ENCODE measurements at places on chromosomes 7 and 10. TPM values are rescaled to one million over a fixed set of nuclear protein-coding genes. Genes with fewer than 3 reads are reported as not detected.

The CAV1 gene
- total RNA-seq, result 3.4 TPM

The TAS2R4 gene
- total RNA-seq, result 3.5 TPM

The ITPRIP gene
- 23.3 TPM for total RNA-seq

The OR2A5 gene
- not detected for total RNA-seq

The UCN3 gene
- not detected for total RNA-seq

GRCh38 chr7:41762641-41763040, 59.8 kb upstream of the INHBA start:
- no peak overlapping the region for H3K4me3 ChIP-seq
- H3K27ac ChIP-seq, result no peak overlapping the region
- H3K4me1 ChIP-seq, result peaks cover 3% of the 10 kb centered on the region
- H3K27me3 ChIP-seq, result no peaks in the 10 kb centered on the region
- no peak for DNase-seq

GRCh38 chr10:103696411-103697145, 158.8 kb downstream of the SH3PXD2A start:
- H3K27me3 ChIP-seq, result peaks cover 18% of the 10 kb centered on the region
- H3K4me3 ChIP-seq, result no peak overlapping the region
- DNase-seq, result no peak

GRCh38 chr7:143387156-143387975, 6.2 kb downstream of the ZYX start:
- peak overlapping the region; percentile 14 for H3K27ac ChIP-seq
- peaks cover 13% of the 10 kb centered on the region for H3K4me1 ChIP-seq

DNA sequence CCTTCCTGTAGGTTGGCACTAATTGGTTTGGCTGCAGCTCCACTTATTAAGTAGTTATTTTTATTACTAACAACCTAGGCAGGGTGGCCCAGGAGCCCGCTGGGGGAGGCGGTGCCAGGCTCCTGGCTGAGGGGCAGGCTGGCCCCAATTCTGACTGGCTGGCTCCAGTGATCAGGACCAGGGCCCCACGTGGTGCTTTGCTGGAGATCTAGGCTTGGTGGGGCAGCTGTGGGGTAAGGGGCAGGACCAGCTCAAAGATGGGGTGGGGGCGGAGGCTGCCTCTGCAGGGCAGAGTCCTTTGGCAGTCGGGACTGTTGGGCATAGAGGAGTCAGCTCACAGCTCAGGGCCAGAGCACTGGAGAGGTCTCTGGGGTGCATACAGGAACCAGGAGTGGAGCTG, 2.4 kb downstream of the ASL start:
- no peak overlapping the region for H3K27ac ChIP-seq
- H3K36me3 ChIP-seq, result peaks cover 2% of the 10 kb centered on the region
- peaks cover 1% of the 10 kb centered on the region for H3K27me3 ChIP-seq
- H3K4me1 ChIP-seq, result peaks cover 5% of the 10 kb centered on the region
- no peak for DNase-seq

GRCh38 chr7:80517282-80517747, 5.5 kb upstream of the GNAT3 start:
- H3K4me3 ChIP-seq, result no peak overlapping the region
- H3K36me3 ChIP-seq, result no peaks in the 10 kb centered on the region
- peak overlapping the region; percentile 17 for H3K27ac ChIP-seq
- no peak for DNase-seq

GRCh38 chr7:92725161-92725925, 111.0 kb downstream of the CDK6 start:
- no peak for DNase-seq
- H3K27ac ChIP-seq, result peak overlapping the region; percentile 52
- no peaks in the 10 kb centered on the region for H3K27me3 ChIP-seq
- H3K4me3 ChIP-seq, result no peak overlapping the region

- no peaks in the 10 kb centered on the region for H3K36me3 ChIP-seq
- no peak overlapping the region for H3K27ac ChIP-seq
- H3K4me3 ChIP-seq, result no peak overlapping the region
- no peaks in the 10 kb centered on the region for H3K4me1 ChIP-seq
These were observed 53.0 kb upstream of the NFKB2 start for GRCh38 chr10:102342458-102342857.

DNA sequence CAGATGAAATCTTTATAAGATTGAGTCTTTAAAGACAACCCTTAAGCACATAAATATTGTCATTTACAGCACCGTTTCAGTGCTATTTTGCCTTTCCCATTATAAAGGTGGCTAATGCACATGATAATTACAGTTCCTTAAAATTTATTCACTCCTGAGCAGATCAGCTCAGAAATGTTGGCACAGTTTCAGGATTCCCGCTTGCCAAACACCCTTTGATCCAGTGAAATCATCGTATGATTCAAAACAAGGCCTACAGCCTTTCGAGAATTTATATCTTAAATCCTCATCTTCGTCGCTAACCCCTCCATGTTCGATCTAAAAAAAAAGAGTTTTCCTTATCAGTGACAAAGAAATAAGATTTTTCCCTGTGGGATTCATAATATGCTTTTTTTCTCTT, 14.1 kb upstream of the SOSTDC1 start:
- peak overlapping the region; percentile 22 for H3K27ac ChIP-seq
- no peaks in the 10 kb centered on the region for H3K36me3 ChIP-seq
- no peak for DNase-seq
- H3K4me1 ChIP-seq, result peaks cover 13% of the 10 kb centered on the region
- no peak overlapping the region for H3K4me3 ChIP-seq

GRCh38 chr10:117503244-117504205, 39.0 kb upstream of the EMX2 start:
- no peak overlapping the region for H3K27ac ChIP-seq
- H3K4me1 ChIP-seq, result peaks cover 8% of the 10 kb centered on the region
- no peak overlapping the region for H3K4me3 ChIP-seq
- no peaks in the 10 kb centered on the region for H3K36me3 ChIP-seq

DNA sequence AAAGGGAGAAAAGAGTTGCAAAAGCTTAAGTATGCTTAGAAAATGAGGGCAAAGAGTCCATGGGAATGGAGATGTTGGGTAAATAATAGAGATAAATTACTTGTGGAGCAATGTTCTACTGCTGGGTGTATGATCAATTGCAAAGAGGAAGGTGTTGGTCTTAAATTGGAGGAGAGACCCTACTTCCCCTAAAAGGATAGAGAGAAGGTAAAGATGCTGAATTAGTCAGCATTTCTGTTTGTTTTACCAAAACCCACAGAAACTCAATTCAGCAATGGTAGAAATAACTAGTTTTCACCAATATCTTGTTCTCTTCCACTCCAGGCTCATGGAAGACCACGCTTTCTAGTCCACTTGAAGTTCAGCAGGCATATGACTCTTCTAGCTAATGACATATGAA, 32.1 kb downstream of the ASB4 start:
- no peaks in the 10 kb centered on the region for H3K4me1 ChIP-seq
- no peak for DNase-seq
- H3K4me3 ChIP-seq, result no peak overlapping the region
- peaks cover 8% of the 10 kb centered on the region for H3K27me3 ChIP-seq
- H3K36me3 ChIP-seq, result no peaks in the 10 kb centered on the region
- no peak overlapping the region for H3K27ac ChIP-seq
